Stimulated activated CD8-positive, alpha-beta memory T cell treated with anti-CD3 and anti-CD28 coated beads, Interleukin-4, amount 100 ng/mL, for 1 hour (primary cell): ENCODE measurements at places on chromosomes 2 and 18.

GRCh38 chr2:150542172-150542571 lies 54.7 kb upstream of the RND3 start:
- DNase-seq: no peak

DNA sequence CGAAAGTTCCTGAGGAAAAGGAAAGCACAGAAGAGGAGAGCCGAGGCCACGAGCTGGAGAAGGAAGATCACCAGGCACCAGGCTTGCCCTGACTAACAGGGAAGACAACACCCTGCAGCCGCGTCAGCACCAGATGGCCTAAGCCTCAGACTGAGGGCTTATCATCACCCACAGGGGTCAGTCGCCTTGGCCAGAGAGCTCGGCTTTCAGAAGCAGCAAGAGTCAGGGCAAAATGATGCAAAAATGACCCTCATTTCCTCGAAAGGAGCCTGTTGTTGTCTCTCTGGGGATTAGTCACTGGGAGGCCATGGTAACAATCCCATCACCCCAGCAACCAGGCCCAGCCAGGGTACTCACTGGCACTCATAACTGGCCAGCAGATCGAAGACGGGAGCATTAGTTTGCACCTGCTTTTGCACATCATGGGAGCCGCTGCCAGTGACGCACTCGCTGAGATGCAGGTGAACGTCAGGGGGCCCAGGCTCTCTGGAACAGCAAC lies 42.7 kb upstream of the ZFP36L2 start:
- no peak for DNase-seq

GRCh38 chr2:27095745-27096651 lies 9.4 kb downstream of the KHK start:
- no peak for DNase-seq

- DNase-seq: no peak
Measured at GRCh38 chr2:233593201-233593600, 24.2 kb upstream of the UGT1A8 start.

GRCh38 chr2:171706152-171706803 lies 19.0 kb downstream of the DYNC1I2 start:
- no peak for DNase-seq

DNA sequence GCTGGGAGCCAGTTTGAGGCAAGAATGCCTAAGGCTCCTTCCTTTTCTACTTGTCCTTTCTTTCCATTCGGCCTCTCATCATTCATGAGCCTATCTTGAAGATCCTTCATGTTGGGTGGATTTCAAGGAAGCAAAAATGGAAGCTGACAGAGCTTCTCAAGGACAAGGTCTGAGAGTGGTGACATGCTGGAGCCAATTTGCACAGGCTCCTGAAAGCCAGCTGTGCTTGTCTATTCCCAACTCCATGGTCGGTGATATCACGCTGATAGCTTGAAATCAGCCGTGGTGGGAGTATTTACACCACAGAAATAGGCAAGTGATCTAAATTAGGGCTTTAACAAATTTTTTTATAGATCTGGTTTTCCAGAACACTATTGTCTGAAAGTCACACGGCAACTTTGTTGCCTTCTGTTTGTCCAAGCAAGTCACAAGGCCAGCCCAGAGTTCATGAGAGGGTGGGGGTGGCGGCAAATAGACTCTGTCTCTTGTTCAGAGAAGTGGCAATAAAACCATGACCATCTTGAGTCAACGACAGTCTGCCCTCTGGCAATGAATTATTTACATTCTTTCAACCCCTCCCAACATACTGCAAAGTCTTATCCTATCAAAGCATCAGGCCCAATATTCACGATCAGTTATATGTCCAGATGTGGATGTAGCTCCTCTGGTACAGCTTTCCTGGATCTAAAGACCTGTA lies 49.9 kb upstream of the SLC35F5 start:
- DNase-seq: no peak

- DNase-seq: no peak
Measured at GRCh38 chr2:71611247-71611646, 157.9 kb downstream of the DYSF start.

- DNase-seq: no peak
Measured at GRCh38 chr2:71700041-71700657, 246.8 kb downstream of the DYSF start.

DNA sequence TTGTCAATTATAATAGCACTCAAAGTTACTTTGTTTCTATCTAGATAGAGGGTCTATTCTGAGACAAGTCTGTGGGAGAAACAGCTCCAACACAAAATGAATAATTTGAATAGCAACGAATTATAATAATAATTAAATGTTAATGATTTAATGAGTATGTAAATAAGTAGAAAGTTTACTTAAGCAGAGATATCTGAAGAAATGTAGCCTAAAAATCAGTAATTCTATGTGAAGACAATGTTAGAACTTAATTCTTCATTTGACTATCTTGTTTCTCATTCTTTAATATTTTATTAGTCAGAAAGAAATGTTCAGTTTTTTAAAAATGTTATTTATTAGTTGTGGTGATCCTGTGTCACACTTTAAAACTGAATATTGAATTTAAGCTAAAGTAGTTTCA lies 161.2 kb downstream of the PLEKHA3 start:
- DNase-seq: no peak

- DNase-seq: no peak
Measured at GRCh38 chr2:122705746-122706145, 950.3 kb downstream of the TSN start.

- no peak for DNase-seq
Measured at GRCh38 chr2:123747326-123747725, 277.8 kb upstream of the CNTNAP5 start.

GRCh38 chr2:120516679-120517314 lies 170.9 kb downstream of the INHBB start:
- no peak for DNase-seq

GRCh38 chr18:34738175-34738894 lies 28.2 kb downstream of the DTNA start:
- no peak for DNase-seq

GRCh38 chr18:49907346-49907929 lies 94.1 kb upstream of the ACAA2 start:
- no peak for DNase-seq

GRCh38 chr2:215982465-215982875 lies 30.9 kb downstream of the MREG start:
- DNase-seq: no peak

GRCh38 chr2:173054466-173054865 lies 21.2 kb upstream of the MAP3K20 start:
- no peak for DNase-seq

GRCh38 chr2:145760781-145761649 lies 1241.1 kb upstream of the ZEB2 start:
- DNase-seq: no peak

DNA sequence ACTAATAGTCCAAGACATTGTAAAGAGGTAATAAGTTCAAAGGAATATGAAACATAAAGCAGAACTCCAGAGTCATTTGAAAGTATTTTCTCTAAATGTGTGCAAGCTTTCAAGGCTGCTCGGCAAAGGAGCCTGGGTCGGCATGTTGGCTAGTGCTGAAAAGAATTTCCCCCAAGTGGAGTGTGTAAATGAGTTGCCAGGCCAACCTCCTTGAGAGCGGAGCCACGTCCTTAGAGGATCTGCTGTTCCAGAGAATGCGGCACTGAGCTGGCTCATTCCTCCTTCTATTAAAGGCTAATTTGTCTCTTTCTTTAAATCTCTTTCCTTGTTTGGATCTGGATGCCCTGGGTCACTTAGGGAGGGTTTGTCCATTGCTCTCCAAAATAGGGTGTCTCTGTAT lies 127.5 kb downstream of the RDH14 start:
- no peak for DNase-seq

- no peak for DNase-seq
Measured at GRCh38 chr2:100821255-100821910, 1.4 kb downstream of the NPAS2 start.

- DNase-seq: no peak
Measured at GRCh38 chr2:241561832-241562231, 3.3 kb downstream of the BOK start.

- no peak for DNase-seq
Measured at GRCh38 chr18:54130177-54130576, 94.3 kb downstream of the MBD2 start.

DNA sequence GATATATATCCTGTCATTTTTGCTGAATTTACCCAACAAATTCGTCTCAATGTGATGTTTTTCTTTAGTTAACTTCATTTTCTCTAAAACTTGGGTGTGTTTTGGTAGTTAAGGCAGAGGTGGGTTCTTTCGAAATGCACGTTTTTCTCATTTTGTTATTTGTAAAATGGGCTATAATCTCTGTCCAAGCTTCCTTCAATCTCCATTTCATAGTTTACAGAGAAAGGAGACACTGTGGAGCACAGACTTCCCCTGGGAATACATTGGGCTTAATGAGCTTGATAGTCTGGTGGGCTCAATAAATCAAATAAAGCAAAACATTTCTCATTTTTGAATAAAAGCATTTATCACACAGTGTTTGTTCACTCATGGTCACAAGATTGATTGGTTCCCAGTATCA lies 145.1 kb downstream of the AGPS start:
- no peak for DNase-seq

DNA sequence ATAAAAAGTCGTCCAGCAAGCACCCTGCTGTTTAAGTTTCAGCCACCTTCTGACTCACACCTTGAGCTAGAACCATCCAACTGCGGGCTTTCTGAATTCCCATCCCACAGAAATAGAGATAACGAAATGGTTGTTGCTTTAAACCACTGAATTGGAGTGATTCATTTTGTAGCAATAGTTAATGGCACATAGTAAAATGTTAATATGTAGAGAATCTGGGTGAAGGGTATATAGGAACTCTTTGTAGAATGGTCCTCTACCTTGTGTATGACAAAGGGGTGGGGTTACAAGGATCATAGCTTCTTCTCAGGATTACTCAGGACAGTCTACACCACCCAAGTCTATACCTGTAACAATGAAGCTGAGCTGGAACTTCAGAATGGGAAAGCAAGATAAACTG lies 2.4 kb upstream of the MAPRE3 start:
- DNase-seq: no peak

- DNase-seq: no peak
Measured at GRCh38 chr2:8043295-8043694, 638.6 kb upstream of the ID2 start.

DNA sequence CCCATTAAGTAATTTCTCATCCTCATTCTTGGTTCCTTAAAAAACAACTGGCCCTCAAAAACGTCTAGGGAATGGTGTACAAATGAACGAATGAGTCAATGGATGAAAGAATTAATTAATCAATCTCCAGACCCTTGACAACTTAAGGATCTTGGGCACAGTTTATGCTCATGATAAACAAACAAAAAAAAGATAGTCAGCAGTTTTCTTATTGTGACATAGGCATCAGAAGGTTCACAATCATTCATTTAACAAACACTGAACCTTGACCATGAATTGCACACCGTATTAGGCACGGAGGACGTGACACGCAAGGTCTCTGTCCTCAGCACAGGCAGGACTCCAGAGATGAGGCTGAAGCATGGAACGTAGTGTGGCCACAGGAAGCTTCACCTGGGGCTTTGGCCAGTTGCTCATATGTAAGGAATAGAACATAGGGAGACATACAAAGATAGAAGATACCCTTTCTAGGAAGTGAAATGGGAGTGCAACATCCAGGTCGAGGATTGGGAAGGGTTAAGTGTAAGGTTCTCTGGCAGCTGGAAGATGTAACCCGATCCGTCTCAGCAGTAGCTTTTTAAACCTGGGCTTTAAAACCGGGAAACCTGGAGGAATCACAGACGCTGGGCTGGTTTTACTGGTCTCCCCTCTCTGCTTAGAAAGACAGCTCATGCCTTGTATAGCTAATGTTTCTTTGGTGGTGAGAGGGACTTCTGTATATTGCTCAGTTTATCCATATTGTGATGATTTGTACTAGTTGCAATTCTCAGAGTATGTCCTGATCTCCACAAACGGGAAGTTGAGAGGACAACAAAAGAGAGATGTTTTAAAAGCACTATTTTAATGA lies 8.9 kb upstream of the LTBP1 start:
- DNase-seq: no peak

GRCh38 chr2:9652898-9653479 lies 22.2 kb upstream of the YWHAQ start:
- DNase-seq: no peak

GRCh38 chr2:9139491-9140443 lies 66.8 kb upstream of the ASAP2 start:
- DNase-seq: peak; percentile 9

DNA sequence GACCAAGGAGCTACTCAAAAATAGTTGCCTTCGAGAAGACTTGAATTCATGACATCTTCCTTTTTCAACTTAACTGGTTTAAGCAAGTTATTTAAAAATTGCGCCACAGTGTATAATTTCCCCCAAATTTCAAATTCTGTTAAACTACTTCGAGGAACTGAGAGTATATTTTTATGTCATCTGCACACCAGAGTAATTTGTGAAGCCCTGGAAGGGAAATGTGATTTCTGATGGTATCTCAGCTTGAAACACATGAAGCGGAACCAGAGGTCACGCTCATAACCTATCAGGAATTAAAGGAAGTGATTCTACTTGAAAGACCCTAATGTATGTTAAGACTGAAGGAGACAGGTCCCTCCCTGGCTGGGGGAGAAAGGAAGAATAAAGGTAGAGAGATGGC lies 33.9 kb upstream of the DARS1 start:
- DNase-seq: no peak

- no peak for DNase-seq
Measured at GRCh38 chr18:46470714-46471113, 186.3 kb downstream of the LOXHD1 start.

GRCh38 chr2:221372159-221372884 lies 199.8 kb downstream of the EPHA4 start:
- no peak for DNase-seq

GRCh38 chr2:65479524-65479923 lies 47.1 kb upstream of the SPRED2 start:
- DNase-seq: no peak

DNA sequence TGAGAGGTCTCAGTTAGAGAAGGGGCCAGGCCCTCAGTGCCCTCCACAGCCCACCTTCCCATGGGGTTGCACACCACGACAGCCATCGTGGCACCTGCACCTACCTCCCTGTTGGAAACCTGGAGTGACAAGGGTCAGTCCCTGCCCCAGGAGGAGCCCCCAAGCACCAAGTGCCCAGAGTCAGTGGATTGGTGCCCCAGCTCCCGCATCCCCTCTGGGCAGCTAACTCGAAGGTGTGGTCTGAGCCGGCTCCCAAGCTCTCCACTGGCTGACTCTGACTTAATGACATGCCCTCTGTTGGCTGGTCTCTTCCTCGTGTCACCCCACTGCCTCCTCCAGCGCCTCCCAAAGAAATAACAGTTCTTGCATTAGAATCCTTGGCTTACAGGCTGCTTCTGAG lies 116.4 kb downstream of the NDUFA10 start:
- no peak for DNase-seq

GRCh38 chr2:121173112-121173511 lies 111.9 kb downstream of the TFCP2L1 start:
- no peak for DNase-seq

GRCh38 chr2:180707175-180707883 lies 273.1 kb upstream of the UBE2E3 start:
- no peak for DNase-seq

- DNase-seq: no peak
Measured at GRCh38 chr2:69149631-69150215, 136.7 kb downstream of the ANTXR1 start.
